ENCODE measurements at places on chromosomes 2 and 18.
A peak's percentile ranks its signal among the peaks of the same experiment; 100 is the strongest.

GRCh38 chr2:13050764-13051163, 334.0 kb downstream of the TRIB2 start:
- no peak for DNase-seq

DNA sequence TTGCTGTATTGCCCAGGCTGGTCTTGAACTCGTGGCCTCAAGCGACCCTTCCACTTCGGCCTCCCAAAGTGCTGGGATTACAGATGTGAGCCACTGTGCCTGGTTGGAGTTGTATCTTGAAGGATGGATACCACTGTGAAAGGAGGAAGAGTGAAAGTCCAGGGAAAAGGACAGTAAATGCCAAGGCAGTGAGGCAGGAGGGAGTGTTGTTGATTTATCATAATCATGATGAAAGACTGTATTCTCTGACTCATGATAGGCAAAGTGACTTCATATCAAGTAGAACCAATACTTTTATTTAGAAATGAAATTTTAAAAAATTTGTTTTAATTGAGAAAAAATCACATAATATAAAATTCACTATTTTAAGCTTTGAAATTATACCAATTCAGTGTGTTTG, 162.3 kb downstream of the ARHGAP28 start:
- DNase-seq, result no peak

DNA sequence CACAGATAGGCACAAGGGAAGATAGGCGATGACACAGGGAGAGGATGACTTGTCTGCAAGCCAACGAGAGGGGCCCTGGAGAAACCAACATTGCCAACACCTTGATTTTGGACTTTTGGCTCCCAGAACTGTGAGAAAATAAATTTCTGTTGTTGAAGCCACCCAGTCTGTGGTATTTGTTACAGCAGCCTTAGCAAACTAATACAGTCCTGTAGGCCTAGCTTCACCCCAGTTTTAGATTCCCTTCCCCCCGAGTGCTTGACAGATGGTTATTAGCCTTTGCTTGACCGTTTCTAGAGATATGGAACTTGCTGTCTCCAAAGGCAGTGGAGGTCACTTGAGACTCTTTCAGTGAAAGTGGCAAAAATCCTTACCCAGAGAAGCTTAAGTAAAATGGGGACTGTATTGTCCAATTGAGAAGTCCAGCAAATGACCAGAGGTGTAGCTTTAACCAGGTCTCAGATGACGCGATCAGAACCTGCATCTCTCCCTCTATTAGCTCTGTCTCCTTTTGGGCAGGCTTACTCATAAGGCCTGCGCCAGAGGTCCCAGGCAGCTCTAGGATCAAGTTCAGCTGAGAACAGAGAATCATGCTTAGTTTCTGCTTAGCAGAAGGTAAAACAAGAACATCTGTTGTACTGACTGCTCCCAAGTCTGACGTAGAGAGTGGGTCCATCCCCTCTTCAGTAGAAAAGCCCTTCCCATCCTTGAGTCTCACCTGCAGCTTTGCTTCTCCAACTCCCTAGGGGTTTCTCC, 50.4 kb downstream of the MFSD6 start:
- no peak for DNase-seq

GRCh38 chr2:168734199-168734760, 68.2 kb upstream of the NOSTRIN start:
- DNase-seq, result no peak

- peak; percentile 11 for DNase-seq
Observed at GRCh38 chr2:118013221-118013723, 598 bp downstream of the CCDC93 start.

- no peak for DNase-seq
Observed at GRCh38 chr18:32980896-32981295, 208.1 kb upstream of the KLHL14 start.

DNA sequence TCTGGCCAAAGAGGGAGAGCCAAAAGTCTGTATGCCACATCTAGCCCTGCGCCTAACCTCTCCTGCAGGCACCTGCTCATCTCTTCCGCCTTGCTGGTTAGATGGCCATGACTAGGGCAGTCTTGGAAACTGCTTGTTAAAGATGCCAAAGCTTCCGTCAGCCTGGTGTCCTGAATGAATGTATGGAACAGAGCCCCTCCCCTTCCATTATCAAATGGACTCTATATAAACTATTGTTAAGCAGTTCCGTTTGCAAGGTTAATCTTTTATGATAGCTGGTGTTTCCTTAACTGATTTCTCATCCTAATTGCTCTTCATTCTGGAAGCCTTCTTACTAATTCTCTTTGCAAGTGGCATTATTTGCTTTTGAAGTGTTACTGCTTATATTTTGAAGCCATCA, 87.1 kb downstream of the ATP9B start:
- DNase-seq, result no peak

GRCh38 chr2:222355860-222356259, 57.1 kb upstream of the PAX3 start:
- DNase-seq, result no peak

- no peak for DNase-seq
Observed at GRCh38 chr2:101486258-101486701, 11.4 kb upstream of the RFX8 start.

- DNase-seq, result no peak
Observed at GRCh38 chr18:29218091-29218490, 1041.2 kb upstream of the CDH2 start.

DNA sequence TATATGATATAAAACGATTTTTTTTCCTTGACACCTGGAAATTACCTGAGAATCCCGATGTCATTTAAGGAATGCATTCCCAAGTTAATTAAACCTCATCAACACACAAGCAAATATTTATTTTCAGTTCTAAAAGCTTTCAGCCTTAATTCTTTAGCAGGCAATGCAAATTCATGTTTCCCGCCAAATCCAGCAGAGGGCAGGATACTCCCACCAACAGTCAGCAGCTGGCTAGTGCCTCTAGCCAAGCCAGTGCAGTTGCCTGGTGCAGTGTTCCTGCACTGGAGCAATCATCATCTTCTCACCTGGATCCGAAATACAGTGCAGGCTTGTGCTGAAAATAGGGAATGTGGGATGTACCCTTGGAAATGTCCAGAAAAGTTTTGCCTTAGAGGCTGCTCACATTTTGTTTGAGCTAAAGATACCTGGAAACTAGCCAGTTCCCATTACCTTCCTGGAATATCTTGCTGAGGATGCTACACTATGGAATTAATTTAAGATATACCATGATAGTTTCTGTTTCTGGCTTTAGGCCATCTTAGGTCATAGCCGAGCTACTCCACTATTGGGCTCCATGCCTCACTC, 48.4 kb upstream of the CYTIP start:
- peak; percentile 47 for DNase-seq

GRCh38 chr2:24122366-24123194, 554 bp downstream of the PFN4 start:
- DNase-seq, result no peak

- DNase-seq, result no peak
Observed at GRCh38 chr2:70534183-70534836, 19.3 kb downstream of the TGFA start.

DNA sequence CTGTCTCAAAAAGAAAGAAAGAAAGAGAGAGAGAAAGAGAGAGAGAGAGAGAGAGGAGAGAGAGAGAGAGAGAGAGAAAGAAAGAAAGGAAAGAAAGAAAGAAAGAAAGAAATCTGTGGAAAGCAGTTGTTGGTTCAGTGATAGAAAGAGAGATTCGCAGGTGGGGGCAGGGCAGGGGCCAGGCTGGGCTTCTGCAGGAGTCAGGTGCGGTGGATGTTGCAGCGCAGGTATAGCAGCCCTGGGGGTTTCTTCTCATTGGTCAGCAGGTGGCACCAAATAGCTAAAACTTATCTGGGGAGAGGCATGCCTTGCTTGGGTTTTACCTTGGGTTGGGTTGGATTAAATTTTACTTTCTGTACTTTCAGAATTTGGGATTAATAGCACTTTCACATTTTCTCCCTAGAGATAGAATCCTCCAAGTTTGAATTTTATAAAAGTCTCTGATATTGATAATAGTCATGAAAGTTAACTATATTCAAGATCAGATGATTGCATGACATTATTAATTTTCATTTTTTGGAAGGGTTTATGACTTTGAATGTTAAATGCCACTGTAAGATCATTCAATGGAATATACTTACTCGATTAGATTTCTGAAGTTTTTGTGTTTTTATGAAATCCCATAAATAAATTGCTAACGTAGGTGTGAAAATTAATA, 66.6 kb downstream of the SPTBN1 start:
- peak; percentile 23 for DNase-seq

GRCh38 chr2:95268211-95269035, 5.8 kb upstream of the PROM2 start:
- no peak for DNase-seq

DNA sequence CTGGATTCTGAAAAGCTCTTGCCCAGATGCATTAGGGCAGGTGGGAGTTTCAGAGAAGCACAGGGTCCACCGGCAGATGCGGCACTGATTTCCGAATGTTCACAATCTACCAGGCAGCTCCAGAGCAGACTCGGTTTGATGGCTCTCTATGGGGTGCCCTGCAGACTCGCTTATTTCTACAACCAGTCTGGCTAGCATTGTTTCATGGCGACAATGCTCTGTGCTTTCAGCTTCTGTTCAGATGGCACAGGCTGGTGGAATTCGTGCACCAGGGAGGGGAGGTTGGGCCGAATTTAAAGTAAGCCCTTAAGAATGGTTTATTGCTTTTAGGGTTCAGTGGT, 9.9 kb downstream of the MYT1L start:
- no peak for DNase-seq

DNA sequence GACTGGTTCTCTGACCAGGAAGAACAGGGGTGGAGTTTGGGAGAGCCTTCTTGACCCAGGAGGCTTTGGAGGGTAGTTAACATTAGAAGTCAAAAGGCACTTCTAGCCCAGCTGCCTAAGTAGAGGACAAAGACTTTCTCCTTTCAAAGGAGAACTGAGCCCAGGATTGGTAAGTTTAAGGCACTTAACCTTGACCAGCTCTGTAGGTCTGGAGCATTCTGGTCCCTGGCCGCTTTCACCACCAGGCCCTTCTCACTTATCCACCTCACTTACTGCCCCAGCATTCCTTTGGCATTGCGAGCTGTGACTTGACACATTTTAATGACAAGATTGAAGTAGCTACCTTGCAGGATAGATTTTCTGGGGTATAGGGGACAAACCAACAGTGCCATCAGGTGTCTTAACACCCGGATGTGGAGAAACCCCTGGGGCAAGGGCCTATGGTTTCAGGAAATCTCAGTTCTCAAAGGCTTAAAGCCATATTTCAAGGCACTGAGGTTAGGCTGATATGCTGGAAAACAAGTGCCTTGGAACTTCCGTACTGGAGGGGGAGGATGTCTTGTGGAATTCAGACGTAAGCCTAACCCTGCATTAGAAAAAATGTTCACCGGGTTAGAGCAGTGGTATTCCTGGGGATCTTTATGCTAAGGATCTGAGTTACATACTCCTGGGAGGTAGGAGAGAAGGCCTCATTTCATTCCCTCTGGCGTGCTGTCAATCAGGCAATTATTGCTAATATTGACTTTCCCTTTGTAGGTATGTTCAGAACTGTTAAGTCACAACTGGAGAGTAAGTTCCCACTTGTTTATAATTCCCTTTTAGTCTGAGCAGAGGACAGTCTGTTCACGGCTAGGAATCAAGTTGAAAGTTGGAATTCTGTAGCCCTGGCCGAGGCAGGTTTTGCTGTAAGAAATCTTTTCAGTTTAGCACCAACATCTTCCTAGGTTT, 4.3 kb downstream of the C2orf68 start:
- DNase-seq, result no peak

DNA sequence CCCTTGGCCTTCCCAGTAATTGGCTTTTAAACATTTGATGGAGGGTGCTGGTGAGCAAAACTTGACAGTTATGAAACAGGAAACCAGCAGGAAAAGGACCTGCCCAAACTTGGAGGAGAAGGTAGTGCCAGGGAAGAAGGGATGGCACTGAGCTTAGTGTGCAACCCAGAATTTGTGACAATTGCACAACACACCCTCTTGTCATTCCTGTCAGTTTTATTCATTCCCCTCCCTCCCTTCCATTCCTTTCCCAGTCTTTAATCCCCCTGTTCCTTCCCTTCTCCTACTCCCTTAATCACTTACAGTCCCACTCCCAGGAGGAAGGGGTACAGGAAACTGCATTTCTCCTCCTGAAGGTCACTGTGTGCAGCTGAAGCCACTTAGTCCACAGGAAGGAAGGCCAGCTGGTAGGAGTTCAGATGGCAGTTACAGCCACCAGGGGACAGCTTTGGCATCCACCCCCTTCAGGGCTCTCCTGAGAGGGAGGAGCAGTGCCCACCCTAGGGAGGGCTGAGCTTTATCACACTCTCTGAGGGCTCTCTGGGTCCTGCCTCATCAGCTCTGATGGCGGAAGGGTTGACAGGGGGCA, 24.0 kb upstream of the SIGLEC15 start:
- no peak for DNase-seq

Data from stimulated activated CD4-positive, alpha-beta T cell treated with anti-CD3 and anti-CD28 coated beads, Interleukin-15, amount 100 ng/mL, for 1 hour (primary cell).